Kidney epithelial cell (primary cell): ENCODE measurements at places on chromosomes 7 and 10.

- no peak for DNase-seq
These were observed 80.1 kb upstream of the MKRN1 start for GRCh38 chr7:140559410-140559809.

- DNase-seq, result no peak
These were observed 50.6 kb upstream of the SMNDC1 start for GRCh38 chr10:110355141-110355831.

- no peak for DNase-seq
These were observed 104.6 kb upstream of the PPIF start for GRCh38 chr10:79242620-79243152.

DNA sequence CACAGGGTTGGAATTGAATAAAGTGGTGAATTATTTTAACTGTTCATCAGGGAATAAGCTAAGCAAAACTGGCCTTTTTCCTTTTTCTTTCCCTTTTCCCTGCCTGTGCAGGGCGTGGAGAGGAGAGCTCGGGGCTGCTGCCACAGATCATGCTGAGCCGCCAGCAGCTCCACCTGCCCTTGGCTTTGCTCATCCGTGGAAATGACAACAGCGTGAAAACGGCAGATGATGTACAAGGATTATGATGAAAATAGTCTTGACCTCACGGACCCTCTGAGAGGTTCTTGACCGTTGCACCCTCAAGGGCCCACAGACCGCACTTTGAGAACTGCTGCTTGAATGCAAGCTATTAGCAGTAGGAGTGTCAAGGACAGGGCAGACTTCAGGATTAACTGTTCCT is 10.6 kb downstream of the PPP2R2D start:
- DNase-seq, result no peak
